Activated CD8-positive, alpha-beta memory T cell treated with anti-CD3 and anti-CD28 coated beads, Interleukin-2, amount 10 ng/mL, durations not matched to agents 7 days and 5 days (primary cell): ENCODE measurements at places on chromosomes 11 and 22. TPM values are rescaled to one million over a fixed set of nuclear protein-coding genes. Genes with fewer than 3 reads are reported as not detected.

GRCh38 chr11:56819916-56820315 lies 71.4 kb upstream of the OR9G4 start:
- H3K36me3 ChIP-seq, result no peaks in the 10 kb centered on the region
- no peaks in the 10 kb centered on the region for H3K4me1 ChIP-seq
- H3K27me3 ChIP-seq, result no peaks in the 10 kb centered on the region
- no peak overlapping the region for H3K4me3 ChIP-seq
- no peak for DNase-seq

- H3K4me3 ChIP-seq, result no peak overlapping the region
- no peaks in the 10 kb centered on the region for H3K36me3 ChIP-seq
- no peak for DNase-seq
- H3K4me1 ChIP-seq, result no peaks in the 10 kb centered on the region
Measured at GRCh38 chr22:38852522-38852921, 8.7 kb upstream of the NPTXR start.

DNA sequence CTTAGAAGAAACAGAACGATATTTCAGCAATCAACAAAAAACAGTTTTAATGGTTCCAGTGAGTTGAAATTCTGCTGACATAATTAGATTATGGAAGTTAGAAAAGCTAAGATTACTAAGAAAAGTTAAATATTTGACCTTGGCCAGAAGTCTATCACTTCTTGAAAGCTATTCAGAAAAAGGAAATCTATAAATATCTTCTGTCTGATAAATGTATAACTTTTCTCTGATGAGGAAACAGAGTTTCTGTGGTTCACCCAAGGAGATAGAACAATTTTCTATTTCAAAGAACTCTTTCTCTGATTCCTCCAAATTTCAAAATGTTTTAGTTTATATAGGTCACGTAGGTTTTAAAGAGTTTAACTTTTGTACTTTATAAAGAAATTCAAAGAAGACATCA lies 438.4 kb upstream of the CHORDC1 start:
- H3K27ac ChIP-seq, result no peak overlapping the region
- no peaks in the 10 kb centered on the region for H3K27me3 ChIP-seq
- H3K4me3 ChIP-seq, result no peak overlapping the region
- H3K4me1 ChIP-seq, result no peaks in the 10 kb centered on the region
- H3K36me3 ChIP-seq, result no peaks in the 10 kb centered on the region

DNA sequence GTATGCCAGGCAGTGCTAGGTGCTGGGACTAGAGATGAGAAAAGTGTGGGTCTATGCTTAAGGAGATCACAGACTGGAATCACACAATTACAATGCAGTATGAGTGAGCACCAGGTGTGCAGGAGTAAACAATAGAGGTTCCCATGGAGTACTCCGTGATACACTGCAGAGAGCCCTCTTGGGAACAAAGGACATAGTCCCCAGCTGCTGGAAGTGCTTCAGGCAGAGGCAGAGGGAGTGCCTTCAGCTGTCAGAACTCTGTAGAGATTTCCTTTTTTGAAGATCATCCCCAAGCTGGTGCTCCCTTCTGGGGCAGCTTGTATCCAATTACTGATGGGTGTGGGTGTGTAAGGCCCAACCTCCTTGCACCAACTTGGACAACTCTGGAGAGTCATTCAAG lies 143.5 kb upstream of the PLET1 start:
- no peaks in the 10 kb centered on the region for H3K4me1 ChIP-seq
- H3K27me3 ChIP-seq, result no peaks in the 10 kb centered on the region
- H3K36me3 ChIP-seq, result no peaks in the 10 kb centered on the region
- H3K27ac ChIP-seq, result no peak overlapping the region
- no peak overlapping the region for H3K4me3 ChIP-seq

GRCh38 chr11:25927411-25927953 lies 404.4 kb upstream of the ANO3 start:
- no peaks in the 10 kb centered on the region for H3K4me1 ChIP-seq
- H3K27ac ChIP-seq, result no peak overlapping the region
- no peaks in the 10 kb centered on the region for H3K36me3 ChIP-seq
- DNase-seq, result no peak
- H3K4me3 ChIP-seq, result no peak overlapping the region

GRCh38 chr11:113901141-113901540 lies 3.5 kb upstream of the HTR3B start:
- no peak overlapping the region for H3K4me3 ChIP-seq
- no peak for DNase-seq
- no peak overlapping the region for H3K27ac ChIP-seq
- H3K4me1 ChIP-seq, result peaks cover under 1% of the 10 kb centered on the region

- no peak overlapping the region for H3K27ac ChIP-seq
- H3K36me3 ChIP-seq, result no peaks in the 10 kb centered on the region
- peaks cover 8% of the 10 kb centered on the region for H3K4me1 ChIP-seq
Measured at GRCh38 chr11:47906066-47906465, 57.9 kb upstream of the NUP160 start.

DNA sequence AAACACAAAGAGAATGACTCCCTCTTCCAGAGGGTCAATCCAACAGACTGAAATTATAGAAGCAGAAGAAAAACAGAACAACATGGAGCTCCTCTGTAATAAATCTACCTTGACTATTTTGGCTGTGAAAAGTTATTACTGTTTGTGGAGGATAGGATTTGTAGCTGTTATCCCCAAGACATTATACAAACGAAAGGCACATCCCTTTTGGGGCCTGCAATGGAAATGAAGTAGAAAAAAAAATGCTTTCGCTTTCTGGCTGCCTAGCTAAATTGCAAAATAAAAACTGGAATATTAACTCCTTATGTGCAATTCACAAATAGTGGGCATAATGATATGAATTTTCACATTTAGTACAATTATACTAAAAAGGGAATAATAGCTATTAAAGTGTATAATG lies 123.8 kb upstream of the CCDC179 start:
- no peaks in the 10 kb centered on the region for H3K27me3 ChIP-seq
- no peaks in the 10 kb centered on the region for H3K36me3 ChIP-seq
- H3K4me3 ChIP-seq, result no peak overlapping the region
- no peaks in the 10 kb centered on the region for H3K4me1 ChIP-seq

GRCh38 chr11:83157594-83158356 lies 844 bp downstream of the PCF11 start:
- peak overlapping the region; percentile 100 for H3K4me3 ChIP-seq
- H3K4me1 ChIP-seq, result peaks cover 41% of the 10 kb centered on the region
- H3K27me3 ChIP-seq, result no peaks in the 10 kb centered on the region
- peaks cover 43% of the 10 kb centered on the region for H3K36me3 ChIP-seq
- H3K27ac ChIP-seq, result peak overlapping the region; percentile 99

GRCh38 chr11:1737080-1737757 lies 13.2 kb downstream of the IFITM10 start:
- peaks cover 3% of the 10 kb centered on the region for H3K36me3 ChIP-seq
- DNase-seq, result no peak
- H3K4me3 ChIP-seq, result no peak overlapping the region
- H3K27ac ChIP-seq, result no peak overlapping the region
- peaks cover 11% of the 10 kb centered on the region for H3K4me1 ChIP-seq
- peaks cover 37% of the 10 kb centered on the region for H3K27me3 ChIP-seq

DNA sequence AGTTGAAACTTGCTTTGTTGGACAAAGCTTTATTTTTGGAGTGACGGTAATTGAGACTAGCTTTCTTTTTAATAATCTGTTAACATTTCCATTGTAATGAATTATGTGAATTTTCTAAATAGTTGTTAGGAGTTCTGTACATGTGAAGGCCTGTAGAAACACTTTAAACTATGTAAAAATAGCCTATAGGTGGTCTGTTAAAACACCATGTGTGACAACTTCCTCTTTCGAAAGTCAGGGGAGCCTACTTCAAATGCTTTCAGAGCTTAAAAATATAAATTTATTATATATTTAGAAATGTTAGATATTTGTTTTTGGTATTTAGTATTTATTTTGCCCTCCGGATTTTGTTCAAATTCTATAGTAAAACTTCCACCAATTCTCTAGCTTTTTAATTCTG lies 28.7 kb downstream of the DDIAS start:
- peaks cover 36% of the 10 kb centered on the region for H3K36me3 ChIP-seq

DNA sequence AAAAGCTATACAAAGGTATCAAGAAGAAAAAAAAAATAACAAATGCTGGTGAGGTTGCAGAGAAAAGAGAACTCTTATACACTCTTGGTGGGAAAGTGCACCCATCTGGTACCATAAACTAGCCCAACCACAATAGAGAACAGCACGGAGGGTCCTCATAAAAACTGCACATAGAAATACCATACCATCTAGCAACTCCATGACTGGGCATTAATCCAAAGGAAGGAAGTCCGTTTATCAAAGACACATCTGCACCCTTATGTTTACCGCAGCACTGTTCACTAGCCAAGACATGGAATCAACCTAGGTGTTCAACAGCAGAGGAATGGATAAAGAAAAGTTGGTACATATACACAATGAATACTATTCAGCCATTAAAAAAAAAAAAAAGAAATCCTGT lies 10.8 kb upstream of the CLDN5 start:
- no peak overlapping the region for H3K27ac ChIP-seq
- no peaks in the 10 kb centered on the region for H3K36me3 ChIP-seq
- H3K4me3 ChIP-seq, result no peak overlapping the region
- no peaks in the 10 kb centered on the region for H3K4me1 ChIP-seq
- no peak for DNase-seq

DNA sequence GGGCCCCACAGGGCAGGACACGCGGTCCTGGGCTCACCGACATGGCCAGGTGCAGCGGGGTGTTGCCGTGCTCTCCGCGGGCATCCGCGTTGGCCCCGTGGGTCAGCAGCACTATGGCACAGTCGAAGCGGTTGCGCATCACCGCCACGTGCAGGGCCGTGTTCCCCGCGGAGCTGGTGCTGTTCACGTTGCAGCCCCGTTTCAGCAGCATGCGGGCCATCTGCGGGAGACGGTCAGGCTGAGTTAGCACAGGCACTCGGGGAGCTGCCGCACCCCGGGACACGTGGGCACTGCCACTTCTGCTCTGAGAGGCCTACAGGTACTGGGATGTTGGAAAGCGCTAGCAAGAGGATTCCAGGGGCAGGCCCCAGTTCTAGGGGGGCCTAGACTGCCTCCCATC lies 22.3 kb upstream of the BAIAP2L2 start:
- H3K4me3 ChIP-seq, result no peak overlapping the region
- DNase-seq, result no peak
- peaks cover 2% of the 10 kb centered on the region for H3K36me3 ChIP-seq
- peaks cover 5% of the 10 kb centered on the region for H3K4me1 ChIP-seq

DNA sequence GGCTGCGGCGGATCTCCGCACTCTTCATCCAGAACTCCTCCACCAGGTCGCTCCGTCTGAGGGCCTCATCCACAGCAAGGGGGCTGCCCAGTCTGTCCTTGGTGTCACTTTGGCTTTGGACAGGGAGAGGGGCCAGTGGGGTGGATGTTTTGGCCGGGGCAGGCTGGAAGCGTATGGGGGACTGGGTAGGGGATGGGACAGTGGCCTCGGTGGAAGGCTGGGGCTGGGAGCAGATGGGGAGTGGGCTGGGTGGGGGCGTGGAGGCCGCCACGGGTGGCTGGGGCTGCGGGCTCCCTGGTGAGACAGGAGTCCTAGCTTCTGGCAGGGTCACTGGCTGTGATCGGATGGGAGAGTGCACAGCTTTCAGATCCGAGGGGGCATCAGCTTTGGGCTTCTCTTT lies 44.4 kb upstream of the BID start:
- no peak overlapping the region for H3K27ac ChIP-seq
- DNase-seq, result no peak
- H3K4me3 ChIP-seq, result no peak overlapping the region
- no peaks in the 10 kb centered on the region for H3K36me3 ChIP-seq

DNA sequence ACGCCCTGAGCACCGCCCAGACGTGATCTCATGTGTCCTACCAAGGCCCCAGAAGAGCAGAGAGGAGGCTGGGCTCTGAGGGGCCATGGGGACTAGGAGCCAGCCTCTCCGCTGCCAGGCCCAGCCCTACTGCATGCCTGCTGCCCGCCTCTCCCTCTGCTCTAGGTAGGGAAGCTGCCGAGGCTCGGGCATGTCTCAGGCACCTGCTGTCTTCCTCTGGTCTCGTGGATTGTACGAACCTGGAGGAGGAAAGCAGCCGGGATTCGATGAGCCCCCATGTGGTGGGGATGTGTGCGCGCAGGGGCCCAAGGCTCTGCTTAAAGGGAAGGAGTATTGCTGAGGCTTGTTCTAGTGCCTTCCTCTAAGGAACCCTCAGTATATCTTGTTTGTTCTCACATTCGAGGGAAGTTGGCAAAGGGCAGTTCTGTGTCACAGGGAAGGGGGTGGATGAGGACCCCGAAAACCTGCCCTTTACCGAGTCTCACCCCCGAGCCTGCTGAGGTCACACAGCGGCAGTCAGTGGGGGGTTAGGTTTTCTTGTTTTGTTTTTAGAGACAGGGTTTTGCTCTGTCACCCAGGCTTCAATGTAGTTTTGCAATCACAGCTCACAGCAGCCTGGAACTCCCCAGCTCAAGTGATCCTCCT lies 21.2 kb downstream of the DAGLA start:
- H3K27ac ChIP-seq, result no peak overlapping the region
- H3K36me3 ChIP-seq, result no peaks in the 10 kb centered on the region
- no peak overlapping the region for H3K4me3 ChIP-seq
- DNase-seq, result no peak

DNA sequence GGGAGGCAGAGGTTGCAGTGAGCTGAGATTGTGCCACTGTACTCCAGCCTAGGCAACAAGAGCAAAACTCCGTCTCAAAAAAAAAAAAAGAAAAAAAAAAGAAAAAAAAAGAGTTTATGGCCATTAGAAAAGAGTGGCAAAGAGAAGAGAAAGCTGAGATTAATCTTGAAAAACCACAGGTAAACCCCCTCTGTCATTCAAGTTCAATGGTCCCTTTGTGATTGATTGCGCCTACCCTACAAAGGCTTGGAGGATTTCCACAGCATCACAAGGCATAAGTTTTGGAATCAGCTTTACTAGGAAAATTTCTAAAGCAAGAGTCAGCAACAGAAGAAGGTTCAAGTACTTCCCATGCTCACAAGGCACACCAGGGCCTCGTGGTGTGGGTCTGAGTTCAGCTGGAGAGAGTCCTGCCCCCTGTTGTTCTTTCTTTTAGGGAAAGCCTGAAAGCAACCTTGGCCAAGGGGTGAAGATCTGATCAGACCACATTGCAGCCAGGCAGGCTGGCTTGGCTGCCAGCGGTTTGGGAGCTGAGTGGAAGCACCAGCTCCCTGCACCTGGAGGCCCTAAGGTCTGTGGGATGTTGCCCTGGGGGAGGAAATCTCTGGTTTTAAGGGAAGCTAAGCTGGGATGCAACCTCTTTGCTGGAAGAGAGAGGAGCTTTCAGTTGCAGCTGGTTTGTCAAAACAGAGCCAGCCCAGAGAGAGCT lies 41.8 kb downstream of the SLN start:
- no peak for DNase-seq
- H3K4me1 ChIP-seq, result no peaks in the 10 kb centered on the region
- no peaks in the 10 kb centered on the region for H3K36me3 ChIP-seq
- H3K4me3 ChIP-seq, result no peak overlapping the region

- no peak overlapping the region for H3K4me3 ChIP-seq
- H3K27ac ChIP-seq, result no peak overlapping the region
- H3K27me3 ChIP-seq, result no peaks in the 10 kb centered on the region
- DNase-seq, result no peak
- no peaks in the 10 kb centered on the region for H3K36me3 ChIP-seq
Measured at GRCh38 chr11:23359297-23359696, 499.0 kb upstream of the CCDC179 start.

- no peaks in the 10 kb centered on the region for H3K4me1 ChIP-seq
- no peak overlapping the region for H3K4me3 ChIP-seq
Measured at GRCh38 chr11:32402836-32403235, 32.5 kb downstream of the WT1 start.

FOXRED2 gene
- total RNA-seq, result 11.9 TPM

DENND6B gene
- total RNA-seq, result 5.7 TPM

JAML gene
- total RNA-seq, result 139 TPM

GDPD4 gene
- total RNA-seq, result not detected

SOX10 gene
- total RNA-seq, result not detected

SOX6 gene
- not detected for total RNA-seq

C11orf52 gene
- total RNA-seq, result not detected

PPFIA1 gene
- 38.7 TPM for total RNA-seq

RTN4RL2 gene
- total RNA-seq, result not detected

APOL1 gene
- total RNA-seq, result 55.6 TPM
